ENCODE measurements at places on chromosomes 13 and 19.
A peak's percentile ranks its signal among the peaks of the same experiment; 100 is the strongest.

- DNase-seq, result no peak
These were observed 2118.9 kb downstream of the PCDH9 start for GRCh38 chr13:65111223-65111622.

GRCh38 chr13:112978561-112979405 is 9.8 kb downstream of the MCF2L start:
- DNase-seq, result no peak

GRCh38 chr19:16938211-16938610 is 49.4 kb downstream of the F2RL3 start:
- no peak for DNase-seq

DNA sequence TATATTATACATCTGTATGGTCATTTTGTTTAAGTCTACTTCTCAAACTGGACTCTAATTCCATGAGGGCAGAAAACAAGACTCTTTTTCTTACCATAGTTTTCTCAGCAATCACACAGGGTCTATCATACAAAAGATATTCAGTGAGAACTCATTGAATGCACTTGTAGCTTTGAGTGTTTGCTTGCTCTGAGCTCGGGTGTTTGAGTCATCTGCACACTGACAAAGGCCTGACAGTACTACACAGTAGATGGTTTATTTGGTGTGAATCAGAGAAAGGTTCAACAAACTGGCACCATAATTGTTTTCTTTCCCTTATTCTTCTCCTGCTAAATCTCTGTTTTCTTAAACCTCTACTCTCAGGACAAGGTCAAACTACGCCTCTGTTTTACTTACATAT is 586.4 kb downstream of the LMO7 start:
- DNase-seq, result no peak

GRCh38 chr13:114130837-114131582 is 1.4 kb downstream of the RASA3 start:
- peak; percentile 70 for DNase-seq

DNA sequence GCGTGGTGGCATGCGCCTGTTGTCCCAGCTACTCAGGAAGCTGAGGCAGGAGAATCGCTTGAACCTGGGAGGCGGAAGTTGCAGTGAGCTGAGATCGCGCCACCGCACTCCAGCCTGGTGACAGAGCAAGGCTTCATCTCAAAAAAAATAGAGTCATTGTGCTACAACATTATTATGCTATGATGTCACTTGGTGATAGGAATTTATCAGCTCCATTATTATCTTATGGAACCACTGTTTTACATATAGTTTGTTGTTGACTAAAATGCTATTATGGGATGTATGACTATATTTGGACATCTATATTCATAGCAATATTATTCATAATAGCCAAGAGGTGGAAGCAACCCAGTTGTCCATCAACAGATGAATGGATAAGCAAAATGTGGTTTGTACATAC is 26.4 kb upstream of the SLC7A1 start:
- DNase-seq, result no peak

DNA sequence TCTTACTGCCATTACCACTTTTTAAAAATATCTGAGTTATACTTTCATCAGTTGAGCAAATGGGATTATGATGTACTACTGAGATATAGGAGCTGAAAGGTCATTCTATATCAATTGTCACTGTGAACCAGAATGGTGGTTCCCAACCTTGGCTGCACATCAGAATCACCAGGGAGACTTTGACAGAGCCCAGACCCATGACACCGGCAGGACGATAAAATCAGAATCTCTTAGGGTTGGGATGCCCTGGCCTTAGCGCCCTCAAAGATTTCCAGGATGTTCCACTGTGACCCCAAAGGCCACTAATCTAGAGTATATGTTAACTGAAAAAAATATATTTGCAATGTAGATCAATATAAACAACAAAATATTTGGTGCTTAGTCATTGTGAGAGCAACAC is 355.1 kb downstream of the LIG4 start:
- DNase-seq, result no peak

DNA sequence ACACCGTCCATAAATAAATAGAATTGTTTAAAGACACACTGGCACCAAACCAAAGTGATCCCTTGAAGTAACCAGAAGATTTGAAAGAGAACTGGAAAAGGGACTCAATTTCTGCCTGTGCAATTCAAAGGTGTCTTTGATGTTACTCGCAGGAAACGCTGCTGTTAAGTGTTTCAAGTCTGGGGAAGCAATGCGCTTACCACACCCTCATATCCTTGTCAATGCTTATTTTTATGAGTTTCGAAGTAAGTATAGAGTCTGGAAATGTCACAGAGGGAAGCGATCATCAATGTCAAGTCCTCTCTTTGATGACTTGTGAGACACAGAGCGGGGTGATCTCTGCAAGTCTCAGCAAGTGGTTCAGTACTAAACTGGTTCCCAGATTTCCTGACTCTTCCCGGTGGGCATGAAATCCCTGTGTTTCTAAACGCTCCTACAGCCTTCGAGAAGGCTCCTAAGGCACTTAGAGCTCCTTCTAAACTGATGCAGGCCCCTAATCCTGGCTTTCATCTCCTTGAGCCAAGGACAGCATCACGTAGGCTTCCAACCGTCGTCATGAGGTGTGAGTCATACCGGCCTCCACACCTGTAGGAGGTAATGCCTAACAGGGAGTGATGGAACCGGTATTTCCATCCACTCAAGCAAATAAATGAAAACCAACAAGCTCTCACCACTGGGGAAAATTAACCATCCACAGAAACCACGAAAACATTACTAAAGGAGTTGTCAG is 22.8 kb downstream of the SYDE1 start:
- peak; percentile 92 for DNase-seq

- peak; percentile 57 for DNase-seq
These were observed 188.5 kb downstream of the LACC1 start for GRCh38 chr13:44068169-44068568.

GRCh38 chr19:40954573-40954972 is 36.5 kb upstream of the CYP2B6 start:
- DNase-seq, result no peak

DNA sequence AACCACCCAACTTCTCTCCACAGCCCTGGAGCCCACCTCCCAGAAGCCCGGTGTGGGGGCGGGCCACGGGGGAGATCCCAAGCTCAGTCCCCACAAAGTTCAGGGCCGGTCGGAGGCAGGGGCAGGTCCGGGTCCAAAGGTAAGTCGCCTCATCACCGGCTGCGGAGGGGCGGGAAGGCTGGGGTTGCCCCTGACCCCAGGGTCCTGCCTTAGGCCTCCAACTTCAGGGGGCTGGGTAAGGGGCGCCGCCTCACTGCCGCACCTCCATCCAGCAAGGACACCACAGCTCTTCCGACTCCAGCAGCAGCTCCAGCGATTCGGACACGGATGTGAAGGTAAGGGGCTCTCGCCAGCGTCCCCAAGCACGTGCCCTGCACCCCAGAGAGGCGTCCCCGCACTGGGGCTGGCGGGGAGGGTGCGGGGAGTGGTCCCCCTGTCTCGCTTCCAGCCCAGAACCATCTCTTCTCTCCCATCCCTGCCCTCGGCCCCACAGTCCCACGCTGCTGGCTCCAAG is 358 bp downstream of the C19orf33 start:
- no peak for DNase-seq

DNA sequence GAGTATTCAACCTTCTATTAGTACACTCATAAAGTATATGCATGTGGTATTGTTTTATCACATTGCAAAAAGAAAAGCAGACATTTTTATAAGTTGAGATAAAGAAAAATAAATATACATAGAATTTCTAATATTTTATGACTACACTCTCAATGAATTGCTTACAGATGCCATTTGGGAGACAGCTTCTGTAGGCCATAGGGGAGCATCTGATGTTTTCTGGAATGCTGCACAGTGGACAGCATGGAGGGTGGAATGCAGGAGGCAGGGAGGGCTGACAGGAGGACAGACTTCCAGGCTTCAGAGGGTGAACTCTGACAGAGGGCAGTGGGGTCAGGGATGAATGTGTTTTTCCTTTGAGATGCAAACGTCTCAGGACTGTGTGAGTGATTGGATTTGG is 45.8 kb downstream of the MIPEP start:
- DNase-seq, result no peak

DNA sequence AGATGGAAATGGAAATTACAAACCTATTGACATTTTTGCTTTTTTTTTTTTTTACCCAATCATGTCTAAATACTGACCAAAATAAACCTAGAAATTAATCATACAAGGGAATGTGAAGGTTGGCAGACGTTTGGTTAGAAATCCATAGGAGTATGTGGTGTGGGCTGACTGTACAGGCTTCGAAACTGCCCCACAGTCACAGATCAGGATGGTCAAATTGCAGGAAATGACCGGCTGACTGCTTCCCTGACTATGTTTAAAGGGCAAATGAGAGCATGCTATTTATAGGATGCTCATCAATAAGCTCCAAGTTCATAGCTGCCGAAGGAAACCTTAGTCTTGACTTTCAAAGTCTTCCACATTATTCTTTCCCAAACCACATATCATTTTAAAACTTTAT is 118.4 kb downstream of the COG6 start:
- DNase-seq, result peak; percentile 22

DNA sequence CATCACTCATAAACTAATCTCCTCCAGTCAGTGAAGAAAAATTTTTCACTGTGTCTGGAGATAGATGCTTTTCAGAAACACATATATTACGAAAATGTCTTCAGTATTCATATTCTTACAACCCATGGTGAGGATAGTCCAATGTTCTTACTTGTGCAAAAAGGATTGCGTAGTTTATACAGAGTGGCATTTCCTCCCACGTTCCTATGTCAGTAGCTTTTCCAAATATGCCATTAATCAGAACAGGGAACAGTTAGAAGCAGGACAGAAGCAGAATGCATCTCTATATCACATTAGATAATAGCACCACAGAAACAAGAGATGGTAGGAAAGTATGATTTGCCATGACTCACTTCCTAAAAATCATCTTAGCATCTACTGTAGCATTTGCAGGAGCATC is 282.9 kb downstream of the SLITRK5 start:
- DNase-seq, result peak; percentile 6

GRCh38 chr19:40745402-40745780 is 4.9 kb downstream of the ACTMAP start:
- no peak for DNase-seq

- peak; percentile 98 for DNase-seq
These were observed at the start of gene WDFY2 for GRCh38 chr13:51583875-51584730. TSS of gene WDFY2 (plus strand) at chr13:51584462. CDS start at chr13:51584688, 226 bp downstream.

- no peak for DNase-seq
These were observed 2.1 kb downstream of the RPL18A start for GRCh38 chr19:17861542-17862402.

GRCh38 chr19:2050349-2050990 is 574 bp downstream of the MKNK2 start:
- no peak for DNase-seq

GRCh38 chr13:97567510-97568243 is 133.7 kb downstream of the RAP2A start:
- peak; percentile 72 for DNase-seq

DNA sequence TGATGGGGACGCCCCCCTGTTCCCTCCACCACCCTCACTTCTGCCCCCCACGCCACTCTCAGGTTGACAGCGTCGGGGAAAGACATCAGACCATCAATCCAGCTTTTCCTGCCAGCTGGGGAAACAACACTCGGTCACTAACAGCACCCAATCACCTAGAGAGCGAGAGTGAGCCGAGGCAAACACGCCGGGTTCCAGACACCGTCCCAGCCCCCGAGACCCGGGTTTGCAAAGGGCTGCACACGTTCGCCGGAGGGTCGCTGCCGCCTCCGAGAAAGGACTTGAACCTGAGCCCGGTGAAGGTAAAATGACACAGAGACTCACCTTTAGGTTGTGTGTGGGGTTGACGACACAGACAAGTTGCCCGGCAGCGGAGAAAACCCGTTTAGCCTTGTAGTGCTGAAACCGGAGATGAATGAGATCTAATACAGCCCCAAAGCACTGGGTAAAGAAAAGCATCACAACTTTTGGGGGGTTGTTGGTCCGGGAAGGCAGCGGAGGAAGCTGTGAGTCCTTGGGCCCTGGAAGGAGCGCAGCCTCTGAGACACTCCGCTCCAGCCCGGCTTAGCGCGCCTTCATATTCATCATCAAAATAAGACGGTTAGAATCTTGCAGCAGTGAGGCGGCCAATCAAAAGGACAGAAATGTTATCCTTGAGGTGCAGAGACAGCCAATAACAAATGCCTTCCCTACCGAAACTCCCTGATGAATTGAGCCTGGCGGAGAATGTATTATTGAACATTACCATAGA is at the start of gene SIAH3:
Gene SIAH3 (minus strand): TSS at position 583 of the 751 bp plus-strand sequence. CDS start 124 bp downstream, at position 459.
- no peak for DNase-seq

DNA sequence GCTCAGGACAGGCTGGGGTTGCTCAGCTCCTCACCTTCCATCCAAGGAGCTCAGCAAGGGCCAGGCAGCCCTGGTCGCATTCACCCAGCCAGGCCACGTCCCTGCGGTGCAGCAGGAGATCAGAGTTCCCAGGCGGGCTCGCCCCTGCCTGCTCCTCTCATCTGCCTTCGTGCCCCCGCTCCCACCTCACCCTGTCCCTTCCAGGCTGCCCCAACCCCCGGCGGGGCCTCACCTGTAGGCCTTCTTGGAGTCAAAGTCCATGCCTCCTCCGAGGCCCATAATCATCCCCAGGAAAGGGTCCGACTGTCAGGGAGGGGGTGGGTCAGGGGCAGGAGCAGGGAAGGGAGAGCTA is 1.3 kb upstream of the RINL start:
- DNase-seq, result no peak

GRCh38 chr19:34232566-34233481 is 21.5 kb upstream of the GARRE1 start:
- DNase-seq, result peak; percentile 86

DNA sequence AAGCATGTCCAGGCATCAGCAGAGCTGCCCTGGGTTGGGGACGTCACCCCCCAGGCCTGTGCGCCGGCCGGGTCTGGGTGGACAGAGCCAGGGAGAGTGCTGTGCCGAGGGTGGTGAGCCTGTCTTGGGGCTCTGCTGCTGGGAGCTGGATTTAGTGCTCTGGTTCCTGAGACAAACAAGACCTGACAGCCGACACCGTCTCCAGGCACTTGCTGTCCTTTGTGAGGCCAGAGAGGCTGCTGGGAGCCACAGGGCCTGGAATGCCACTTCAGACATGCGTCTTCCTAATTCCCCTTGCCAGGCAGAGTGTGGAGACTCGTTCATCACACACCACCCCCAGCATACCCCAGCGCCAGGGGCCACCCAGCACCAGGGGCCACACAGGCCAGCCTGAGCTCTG is 165.8 kb downstream of the KDM4B start:
- DNase-seq, result no peak

GRCh38 chr19:30596813-30597399 is 224.7 kb downstream of the ZNF536 start:
- DNase-seq, result no peak

- DNase-seq, result no peak
These were observed 20.1 kb downstream of the DEDD2 start for GRCh38 chr19:42197375-42197817.

DNA sequence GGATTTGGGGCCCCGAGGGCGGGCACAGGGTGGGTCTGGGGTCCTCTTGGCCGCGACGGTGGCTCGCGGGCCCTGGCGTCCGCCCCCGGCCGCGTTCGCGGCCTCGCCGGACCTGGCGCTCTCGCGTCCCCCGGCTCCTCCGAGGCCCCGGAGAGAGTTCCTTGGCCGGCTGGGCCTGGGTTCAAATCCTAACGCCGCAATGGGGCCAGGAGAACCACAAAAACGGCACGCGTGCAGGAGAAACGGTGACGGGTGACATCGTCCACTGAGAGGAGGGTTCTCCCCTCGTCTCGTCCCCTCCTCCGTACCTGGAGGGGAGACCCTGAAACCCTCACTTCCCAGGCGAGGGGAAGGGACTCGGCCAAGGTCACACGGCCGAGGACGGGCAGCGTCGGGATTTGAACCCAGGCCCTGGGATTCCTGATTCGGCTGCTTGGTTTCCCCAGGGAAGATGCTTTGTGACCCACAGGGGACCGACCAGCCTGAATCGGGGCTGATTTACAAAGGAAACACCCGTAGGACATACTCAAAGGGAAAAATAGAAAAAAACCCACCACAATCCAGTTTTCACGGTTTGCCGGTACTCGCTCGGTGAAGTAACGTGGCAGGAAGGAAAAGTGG is 624 bp downstream of the SAFB start:
- DNase-seq, result no peak

Measured in PC-3 (cell line).